ENCODE measurements at places on chromosomes 6 and 20.
A peak's percentile ranks its signal among the peaks of the same experiment; 100 is the strongest.

GRCh38 chr6:150535151-150535804 lies 64.4 kb upstream of the PLEKHG1 start:
- no peak for DNase-seq

DNA sequence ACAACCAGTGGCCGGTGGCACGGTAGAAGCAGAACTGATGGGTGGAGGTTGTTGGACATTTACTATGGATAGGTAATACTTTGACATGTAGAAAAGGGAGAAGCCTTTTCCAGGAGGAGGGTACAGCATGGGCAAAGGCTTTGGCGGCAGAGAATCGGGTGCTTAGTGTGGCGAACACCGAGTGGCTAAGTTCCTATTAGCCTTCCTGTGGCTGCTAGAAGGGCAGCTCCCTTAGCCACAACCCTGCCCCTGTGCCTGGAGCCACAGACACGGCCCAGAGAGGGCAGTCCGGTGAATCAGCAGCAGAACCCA lies 37.9 kb upstream of the TGM2 start:
- no peak for DNase-seq

DNA sequence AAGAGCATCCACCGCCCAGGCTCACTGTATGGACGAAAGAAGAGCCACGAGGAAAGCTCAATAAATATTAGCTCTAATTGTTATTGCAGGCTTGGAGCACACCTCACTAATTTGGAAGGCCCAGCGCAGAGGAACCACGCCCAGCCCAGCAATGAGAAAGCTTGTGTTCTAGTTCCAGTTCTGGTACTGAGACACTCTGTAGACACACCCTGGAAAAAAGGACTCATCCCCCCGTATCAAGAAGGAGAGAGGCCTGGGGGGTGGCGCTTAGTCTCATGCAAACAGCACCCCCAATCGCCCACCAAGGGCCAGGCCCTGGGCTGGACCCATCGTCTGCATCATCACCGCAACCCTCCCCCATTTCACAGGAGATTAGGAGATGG lies 156.9 kb downstream of the BMP7 start:
- DNase-seq, result no peak

- no peak for DNase-seq
These were observed 37.4 kb upstream of the TBXT start for GRCh38 chr6:166204852-166205650.

DNA sequence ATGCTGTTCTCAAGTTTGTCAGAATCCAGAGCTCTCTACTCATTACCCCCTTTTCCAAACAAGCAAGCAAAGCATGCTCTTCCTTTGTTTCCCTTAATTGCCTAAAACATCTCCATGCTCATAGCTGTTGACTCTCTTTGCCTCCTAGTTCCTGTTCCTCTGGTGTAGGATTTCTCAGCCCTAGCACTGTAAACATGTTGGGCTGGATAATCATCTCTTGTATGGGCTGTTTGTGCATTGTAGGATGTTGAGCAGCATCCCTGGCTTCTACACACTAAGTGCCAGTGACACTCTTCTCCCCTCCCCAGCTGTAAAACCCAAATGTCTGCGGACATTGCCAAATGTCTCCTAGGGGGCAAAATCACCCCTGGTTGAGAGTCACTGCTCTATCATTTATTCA lies 14.0 kb downstream of the PPARD start:
- no peak for DNase-seq

GRCh38 chr6:66568271-66568670 lies 861.2 kb upstream of the EYS start:
- DNase-seq, result no peak

DNA sequence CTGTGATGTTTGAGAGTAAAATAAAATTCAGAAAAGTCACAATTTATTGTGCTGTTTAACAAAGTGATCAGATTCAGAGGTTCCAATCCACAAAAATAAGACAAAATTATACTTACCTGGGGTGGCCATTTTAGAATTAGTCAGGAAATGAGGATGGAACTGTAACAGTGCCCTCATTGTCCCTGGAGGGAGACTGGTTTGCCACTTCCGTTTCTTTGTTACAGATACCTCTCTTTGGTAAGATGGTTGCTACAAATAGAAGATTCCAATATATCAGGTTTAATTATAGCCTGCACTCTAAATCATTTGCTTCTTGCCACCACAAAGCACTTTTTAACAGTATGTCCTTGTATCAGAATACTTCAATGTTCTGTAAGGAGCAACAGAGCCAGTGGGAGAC lies 95.6 kb downstream of the CTNNBL1 start:
- no peak for DNase-seq

- peak; percentile 98 for DNase-seq
These were observed at the start of gene PPARD for GRCh38 chr6:35342258-35343091. PPARD (plus strand) TSS chr6:35342558; CDS start chr6:35411088, 68,530 bp downstream.
